Activated CD4-positive, CD25-positive, alpha-beta regulatory T cell (primary cell): ENCODE measurements at places on chromosomes 12 and 14.

DNA sequence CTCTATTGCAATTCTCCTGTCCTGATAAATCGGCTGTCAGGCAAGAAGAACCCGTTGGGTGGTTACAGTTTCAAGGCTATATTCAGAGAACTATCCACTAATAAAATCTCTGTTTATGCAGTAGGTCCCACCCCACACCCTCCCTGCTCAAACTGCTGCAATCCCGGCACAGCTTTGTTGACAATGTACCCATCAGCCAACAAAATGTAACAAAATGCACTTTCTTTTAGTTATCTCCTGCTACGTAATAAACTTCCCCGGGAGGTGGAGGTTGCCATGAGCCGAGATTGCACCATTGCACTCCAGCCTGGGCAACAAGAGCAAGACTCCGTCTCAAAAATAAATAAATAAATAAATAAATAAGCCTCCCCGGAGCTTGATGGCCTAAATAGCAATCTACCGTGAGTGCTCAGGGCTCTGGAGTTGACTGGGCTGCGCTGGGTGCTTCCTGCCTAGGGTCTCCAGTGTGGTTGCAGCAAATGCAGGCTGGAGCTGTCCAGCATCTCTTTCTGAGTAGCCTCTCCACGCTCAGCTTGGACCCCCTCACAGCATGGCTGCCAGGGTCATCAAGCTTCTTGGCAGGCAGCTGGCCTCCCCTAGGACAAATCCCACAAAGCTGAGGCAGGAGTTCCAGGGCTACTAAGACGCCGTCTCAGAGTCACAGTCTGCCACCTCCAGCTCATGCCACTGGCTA lies 43.2 kb upstream of the FBRSL1 start:
- DNase-seq, result no peak

DNA sequence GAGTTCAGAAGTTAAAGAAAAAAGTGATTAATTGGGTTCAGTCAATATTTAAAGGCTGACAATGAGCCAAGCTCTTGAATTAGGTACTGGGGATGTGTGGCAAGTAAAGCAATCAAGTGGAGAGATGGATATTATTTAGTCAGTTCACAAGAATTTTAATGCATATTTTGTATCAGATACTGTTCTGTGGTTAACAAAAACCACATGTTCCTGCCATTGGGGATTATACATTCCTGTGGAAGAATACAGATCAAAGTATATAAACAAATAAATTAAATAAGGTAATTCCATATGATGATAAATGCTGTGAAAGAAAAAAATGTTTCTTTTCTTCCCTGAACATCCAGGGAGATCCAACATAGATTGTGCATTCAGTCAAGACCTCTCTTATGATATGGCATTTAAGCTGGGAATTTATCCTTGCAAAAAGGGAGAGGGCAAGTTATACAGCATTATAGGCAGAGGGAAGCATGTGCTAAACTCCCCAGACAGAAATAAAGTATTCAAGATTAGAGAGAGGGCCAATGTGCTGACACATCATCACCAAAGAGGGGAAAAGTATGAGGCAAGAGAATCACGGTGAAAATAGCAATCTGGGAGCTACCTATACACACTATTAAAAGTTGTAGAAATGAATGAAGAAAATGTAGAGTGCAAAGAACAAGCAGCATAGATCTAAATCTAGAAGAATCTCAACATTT lies 17.6 kb upstream of the A2M start:
- DNase-seq, result no peak

DNA sequence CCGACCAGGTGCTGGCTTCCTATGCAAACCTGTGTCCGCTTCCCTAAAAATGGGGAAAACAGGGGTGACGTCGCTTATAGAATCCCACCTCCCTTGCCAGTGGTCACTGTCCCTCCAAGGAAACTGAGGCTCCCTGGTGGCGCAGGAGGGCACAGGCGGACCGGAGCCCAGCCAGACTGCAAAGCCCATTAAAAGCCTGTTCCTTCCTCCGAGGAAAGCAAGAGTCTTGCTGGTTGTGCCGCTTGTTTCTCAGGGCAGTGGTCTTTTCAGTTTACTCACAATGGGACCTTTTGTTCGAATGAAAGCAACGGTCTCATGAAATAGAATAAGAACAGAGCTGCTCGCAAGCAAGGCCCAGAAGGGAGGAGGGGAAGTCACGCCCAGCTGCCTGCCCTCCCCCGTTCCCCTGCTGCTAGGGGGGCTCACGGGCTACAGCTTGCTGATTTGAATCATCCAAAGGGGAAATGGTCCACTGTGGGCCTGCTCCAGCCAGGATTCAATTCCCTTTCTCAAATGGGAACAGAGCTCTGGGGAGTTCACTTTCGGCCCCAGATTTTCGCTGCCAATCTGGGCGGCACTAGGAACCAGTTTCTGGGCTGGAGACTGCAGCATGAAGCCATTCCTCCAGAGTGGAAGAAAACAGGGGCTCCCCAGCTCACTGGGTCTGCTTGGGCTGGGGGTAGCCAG lies 4.6 kb upstream of the SELPLG start:
- no peak for DNase-seq

DNA sequence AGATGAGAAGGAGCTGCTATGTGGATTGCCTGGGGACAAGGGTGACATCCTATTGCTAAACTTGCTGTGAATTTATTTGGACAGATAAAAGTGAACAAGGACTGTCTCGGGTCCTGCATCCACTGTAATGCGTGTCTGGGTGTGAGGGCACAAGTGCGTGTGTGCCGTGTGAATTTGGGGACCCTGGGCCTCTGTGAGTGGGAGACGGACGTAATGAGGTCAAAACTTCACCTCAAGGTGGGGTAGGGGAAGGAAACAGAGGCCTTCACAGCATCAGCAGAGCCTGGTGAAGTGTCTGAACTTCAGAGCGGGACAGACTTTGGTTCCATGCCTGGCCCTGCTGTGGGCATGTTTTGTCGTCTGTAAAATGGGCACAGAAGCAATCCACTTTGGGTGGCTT lies 14.8 kb downstream of the ASB2 start:
- no peak for DNase-seq

DNA sequence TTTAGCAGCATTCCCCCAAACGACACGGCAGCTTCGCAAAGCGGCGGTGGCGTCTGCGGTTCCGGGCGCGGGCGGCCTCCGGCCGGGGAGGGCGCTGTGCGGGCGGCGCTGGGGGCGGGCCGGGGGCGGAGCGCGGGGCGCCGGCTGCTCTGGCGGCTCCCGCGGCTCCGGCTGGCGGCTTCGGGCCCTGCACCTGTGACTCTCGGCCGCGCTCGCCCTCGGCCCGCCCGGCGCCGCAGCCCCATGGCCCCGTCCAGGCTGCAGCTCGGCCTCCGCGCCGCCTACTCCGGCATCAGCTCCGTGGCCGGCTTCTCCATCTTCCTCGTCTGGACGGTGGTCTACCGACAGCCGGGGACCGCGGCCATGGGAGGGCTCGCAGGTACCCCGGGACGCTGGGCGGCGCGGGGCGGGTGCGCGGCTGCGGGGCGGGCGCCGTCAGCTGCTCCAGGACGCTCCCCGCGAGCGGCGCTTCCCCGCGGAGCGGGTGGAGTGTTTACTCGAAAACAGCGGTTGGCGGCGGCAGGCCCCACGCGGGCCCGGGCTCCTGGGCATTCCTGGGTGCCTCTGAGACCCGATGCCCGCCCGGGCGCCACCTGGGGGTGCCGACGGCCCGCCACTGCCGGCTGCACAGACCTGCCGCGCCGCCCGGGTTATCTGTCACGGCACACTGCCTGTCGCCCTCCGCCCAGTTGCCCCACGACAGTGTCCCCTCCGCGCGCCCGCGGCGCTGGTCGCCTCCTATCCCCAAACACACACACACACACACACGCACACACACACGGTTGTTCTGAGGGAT lies at the start of gene SLC48A1:
TSS of gene SLC48A1 (plus strand) at position 177 of the 796 bp plus-strand sequence. CDS start at position 244, 67 bp downstream.
- peak; percentile 48 for DNase-seq

GRCh38 chr14:38199076-38199475 lies 8.6 kb upstream of the SSTR1 start:
- no peak for DNase-seq

DNA sequence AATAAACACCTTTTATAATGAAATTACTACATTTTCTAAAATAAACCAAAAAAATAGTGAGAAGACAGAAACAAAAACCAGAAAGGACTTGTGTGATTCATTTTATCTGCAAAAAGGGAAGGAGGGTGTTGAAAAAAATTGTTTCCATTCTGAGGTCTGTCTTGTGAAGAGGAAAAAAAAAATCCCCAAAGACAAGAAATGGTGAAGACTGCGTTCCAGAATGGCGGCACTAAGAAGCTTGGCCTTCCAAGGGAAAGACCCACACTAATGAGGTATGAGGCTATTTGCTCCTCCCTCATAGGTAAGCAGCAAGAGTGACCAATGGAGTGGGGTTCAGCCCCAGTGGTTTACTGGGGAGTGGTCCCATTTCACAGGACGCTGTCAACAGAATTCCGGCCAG lies 35.0 kb downstream of the GNPTAB start:
- DNase-seq, result no peak

DNA sequence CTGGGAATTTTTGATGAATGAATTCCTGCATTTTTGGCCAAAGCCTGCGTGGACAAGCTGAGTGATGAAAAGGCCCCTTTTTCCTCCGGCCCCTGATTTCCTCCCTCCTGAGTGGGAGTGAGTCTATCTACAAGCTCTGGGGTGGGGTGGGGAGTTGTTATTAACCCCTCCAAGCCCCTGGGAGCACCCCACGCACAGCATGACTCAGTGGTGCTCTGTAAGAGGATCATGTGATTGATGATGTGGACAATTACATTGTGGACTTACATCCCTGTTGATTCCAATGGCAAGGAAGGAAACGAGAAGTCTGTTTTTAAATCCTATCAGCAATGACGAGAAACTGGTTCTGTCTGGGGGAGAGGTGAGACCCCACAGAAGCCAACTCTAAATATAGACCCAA lies 5.1 kb upstream of the DLK1 start:
- DNase-seq, result no peak

- no peak for DNase-seq
Measured at GRCh38 chr12:8572507-8572906, 31.8 kb upstream of the CLEC4E start.
